Colonic mucosa (tissue), 4 donors: ENCODE measurements at places on chromosomes 3 and 15.

DNA sequence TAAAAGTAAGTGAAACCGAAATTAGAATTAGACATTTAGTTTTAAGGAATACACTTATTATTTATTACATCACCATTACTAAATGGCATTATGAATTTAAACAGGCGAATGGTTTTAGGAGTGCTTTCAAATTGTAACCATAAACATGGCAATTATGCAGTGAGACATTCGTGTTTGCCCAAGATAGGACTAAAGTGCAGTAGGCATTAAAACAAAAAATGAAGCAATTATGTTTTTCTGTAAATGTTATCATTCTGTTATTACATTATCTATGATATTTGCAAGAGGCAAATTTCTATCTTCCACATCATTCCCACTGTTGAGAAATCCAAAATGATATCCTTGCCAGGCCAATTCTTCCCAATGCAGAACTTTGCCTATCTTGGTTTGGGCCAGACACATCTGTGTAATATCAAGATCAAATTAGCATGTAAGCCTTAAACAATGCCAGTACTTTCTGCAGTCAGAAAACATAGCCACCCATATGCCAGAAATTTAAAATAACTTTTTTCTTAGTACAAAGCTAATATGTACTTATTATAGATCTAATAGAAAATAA, 156.9 kb downstream of the ATP8B4 start:
- no peak for DNase-seq

DNA sequence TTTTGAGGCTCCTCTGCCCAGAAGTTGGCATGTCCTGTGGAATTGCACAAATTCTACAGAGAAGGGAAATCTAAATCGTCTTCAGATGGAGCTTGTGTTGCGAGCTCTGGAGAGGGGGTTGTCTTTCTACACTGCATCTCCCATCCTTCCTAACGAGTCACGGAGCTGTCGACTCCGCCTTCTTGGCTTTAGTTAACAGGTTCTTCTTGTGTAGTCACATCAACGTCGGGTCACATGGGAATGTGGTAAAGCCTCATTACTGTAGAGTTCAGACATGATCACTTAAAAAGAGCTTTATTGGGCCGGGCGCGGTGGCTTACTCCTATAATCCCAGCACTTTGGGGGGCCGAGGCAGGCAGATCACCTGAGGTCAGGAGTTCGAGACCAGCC, 60.0 kb downstream of the DNASE1L3 start:
- no peak for DNase-seq

- no peak for DNase-seq
Measured at GRCh38 chr3:152729906-152730305, 105.0 kb upstream of the P2RY1 start.

DNA sequence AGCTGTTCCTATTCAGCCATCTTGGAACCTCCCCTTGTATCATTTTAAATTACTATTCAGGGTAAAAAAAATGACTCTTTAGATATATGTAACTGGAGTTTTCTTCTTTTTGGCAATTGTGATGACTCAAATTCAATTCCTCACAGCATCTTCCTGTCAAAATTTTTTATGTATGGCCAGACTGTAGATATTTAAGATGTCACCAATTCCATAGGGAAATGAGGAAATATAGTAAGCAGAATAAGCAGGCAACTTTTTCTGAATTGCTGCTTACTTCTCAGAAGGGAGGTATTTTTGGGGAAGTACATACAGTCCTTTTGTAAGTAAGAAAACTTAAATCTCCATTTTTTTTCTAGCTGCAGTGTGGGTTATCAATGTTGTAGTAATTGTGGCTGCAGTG, 28.8 kb downstream of the EAF2 start:
- no peak for DNase-seq
